Stimulated activated CD4-positive, alpha-beta T cell treated with anti-CD3 and anti-CD28 coated beads, Interleukin-15, amount 100 ng/mL, for 1 hour (primary cell): ENCODE measurements at places on chromosomes 3 and 15.

- no peak for DNase-seq
Measured at GRCh38 chr3:118948146-118948545, 86.5 kb downstream of the IGSF11 start.

DNA sequence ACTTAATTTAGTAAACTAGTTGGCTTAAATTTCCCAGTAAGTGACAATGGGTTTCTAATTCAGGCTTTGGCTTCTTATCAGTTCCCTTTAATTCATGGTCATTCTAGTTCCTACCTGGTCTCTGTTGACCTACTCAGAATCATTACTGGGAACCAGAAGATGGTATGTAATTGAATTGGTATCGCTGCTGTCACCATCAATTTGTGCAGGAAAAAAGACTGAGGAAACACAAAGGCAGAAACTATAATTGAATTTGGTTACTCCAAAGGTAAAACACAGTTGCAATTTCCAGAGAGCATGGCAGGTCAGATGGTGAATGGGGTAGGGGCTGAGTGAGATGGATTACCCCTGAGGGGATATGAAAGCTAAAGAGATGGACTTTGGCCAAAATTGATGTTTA is 226.5 kb upstream of the GAP43 start:
- no peak for DNase-seq

GRCh38 chr3:7254251-7254650 is 393.3 kb downstream of the GRM7 start:
- DNase-seq = no peak

DNA sequence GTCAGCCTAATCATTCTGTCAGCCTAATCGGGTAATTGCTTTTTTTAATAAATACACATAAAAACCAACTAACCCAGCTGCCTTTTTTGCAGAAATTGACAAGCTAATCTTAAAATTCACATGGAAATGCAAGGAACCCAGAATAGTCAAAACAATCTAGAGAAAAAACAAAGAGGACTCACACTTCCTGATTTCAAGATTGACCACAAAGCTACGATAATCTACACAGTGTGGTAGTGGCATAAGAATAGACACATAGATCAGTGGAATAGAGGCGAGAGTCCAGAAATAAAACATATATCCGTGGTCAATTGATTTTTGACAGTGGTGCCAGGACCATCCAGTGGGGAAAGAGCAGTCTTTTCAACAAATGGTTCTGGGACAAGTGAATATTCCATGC is 2.4 kb upstream of the C3orf20 start:
- no peak for DNase-seq

DNA sequence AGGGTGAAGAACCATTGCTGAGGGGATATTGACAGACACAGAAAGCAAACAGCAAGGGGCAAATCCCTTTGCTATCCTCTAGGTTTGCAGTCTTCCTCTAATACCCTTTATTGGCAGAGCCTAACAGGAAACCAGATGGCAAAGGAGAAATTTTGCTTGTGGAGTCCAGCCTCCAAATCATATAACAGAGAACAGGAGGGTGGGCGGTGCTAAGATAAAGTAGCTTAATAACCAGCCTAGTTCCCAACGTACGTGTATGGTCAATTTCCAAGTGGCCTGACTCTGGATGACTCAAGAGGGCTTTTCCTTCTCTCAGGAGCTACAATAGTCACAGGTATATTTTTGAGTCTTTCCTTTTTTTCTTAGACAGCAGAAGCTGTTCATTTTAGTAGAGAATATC is 404.5 kb downstream of the PDCD6IP start:
- no peak for DNase-seq

- no peak for DNase-seq
Measured at GRCh38 chr15:87716422-87716821, 540.1 kb downstream of the NTRK3 start.
